Nephron progenitor cell (in vitro differentiated cells): ENCODE measurements at places on chromosomes 5 and 9.

- no peak for DNase-seq
Measured at GRCh38 chr5:103860327-103860726, 297.7 kb upstream of the NUDT12 start.

GRCh38 chr9:111529787-111530186 lies 4.8 kb downstream of the ZNF483 start:
- no peak for DNase-seq

DNA sequence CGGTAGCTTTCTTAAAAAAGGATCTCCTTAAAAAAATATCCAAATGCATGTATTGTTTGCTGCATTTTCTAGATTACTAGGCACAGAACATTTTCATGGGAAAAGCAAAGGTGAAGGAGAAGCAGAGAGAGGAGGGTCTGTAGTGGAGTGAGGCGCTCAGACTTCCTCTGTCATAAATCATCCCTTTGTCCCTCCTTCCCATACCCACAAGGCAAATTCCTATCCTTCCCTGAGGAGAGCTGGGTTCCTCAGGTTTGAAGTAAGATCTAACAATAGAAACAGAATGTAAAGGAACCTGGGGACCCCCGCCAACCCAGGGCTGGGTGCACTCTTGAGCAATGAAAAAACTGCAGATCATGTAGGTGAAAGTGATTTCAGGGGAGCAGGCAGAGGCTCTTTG lies 149.2 kb upstream of the ANKH start:
- no peak for DNase-seq

- no peak for DNase-seq
Measured at GRCh38 chr5:124871303-124871702, 124.9 kb upstream of the ZNF608 start.

- no peak for DNase-seq
Measured at GRCh38 chr5:55817030-55817429, 34.1 kb upstream of the IL31RA start.

DNA sequence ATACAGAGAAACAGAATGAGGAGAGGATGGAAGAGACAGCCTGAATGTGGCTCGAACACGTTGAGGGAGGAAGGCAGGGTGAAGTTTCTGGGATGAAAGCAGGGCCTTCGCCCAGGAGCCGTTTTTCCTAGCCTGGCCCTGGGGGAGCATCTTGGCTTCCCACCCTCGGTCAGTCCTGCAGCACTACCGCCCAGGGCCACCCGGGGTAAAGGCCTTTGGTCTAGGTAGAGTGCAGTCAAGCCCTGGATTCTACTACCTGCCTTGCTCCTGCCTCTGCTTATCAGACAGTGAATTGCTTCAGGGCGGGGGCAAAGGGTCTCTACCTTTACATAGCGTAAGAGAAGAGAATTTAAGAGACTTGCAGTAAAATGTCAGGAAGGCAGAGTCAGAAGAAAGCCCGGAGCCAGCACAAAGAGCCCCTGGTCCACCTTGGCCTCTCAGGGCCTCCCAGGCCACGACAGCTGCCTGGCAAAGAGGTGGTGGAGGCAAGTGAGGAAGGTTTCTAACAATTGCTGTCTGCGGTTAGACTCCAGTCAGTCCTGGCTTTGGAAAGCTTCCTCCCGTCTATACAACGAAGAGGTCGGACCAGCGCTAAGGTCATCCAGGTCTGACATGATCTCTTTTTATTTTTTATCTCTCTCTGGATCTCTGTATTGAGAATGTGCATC lies 17.9 kb downstream of the COL15A1 start:
- DNase-seq = no peak

DNA sequence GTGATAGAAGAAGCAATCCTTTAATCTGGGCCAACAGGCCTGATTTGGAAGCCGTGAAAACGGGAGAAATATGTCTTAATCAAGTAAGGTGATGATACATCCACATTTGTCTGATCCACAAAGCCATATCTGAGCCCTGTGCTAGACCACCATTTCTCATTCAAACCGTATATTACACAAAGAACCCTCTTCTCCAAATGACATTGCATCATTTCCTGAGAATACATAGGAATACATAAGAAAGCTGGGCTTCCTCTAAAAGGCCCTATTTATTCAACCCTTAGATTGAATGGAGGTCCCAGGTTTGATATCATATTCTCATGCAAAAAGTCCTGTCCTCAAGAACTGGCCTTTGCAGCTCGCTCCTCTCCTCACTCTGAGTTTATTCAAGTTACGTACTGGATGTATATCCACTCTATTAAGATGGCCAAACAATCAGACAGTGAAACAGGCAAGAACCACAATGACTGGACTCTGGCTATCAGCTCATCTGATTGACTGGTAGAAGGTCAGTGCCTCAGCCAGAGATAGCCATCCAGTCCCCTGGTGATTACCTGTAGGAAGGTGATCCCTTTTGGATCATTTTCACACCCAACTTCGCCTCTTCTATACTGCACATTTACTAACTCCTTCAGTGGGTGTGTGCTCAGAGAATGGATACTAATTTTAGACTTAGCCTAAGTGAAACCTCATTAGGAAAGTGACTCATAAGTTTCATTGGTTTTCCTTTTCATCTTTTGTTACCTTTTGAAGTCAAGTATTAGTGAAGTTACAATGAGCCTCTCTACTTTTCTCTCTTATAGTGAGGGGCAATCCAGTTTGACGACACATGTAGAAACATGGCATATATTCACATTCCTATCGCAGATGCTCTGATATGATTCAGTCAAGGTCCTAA lies 167.6 kb upstream of the WWC1 start:
- no peak for DNase-seq
